ENCODE measurements at places on chromosomes 2 and 18. TPM values are rescaled to one million over a fixed set of nuclear protein-coding genes. Genes with fewer than 3 reads are reported as not detected.

- DNase-seq = no peak
- H3K27ac ChIP-seq = no peak overlapping the region
- no peaks in the 10 kb centered on the region for H3K36me3 ChIP-seq
- H3K4me3 ChIP-seq = no peak overlapping the region
- H3K27me3 ChIP-seq = 0 out of 2 replicates have a peak, but pooled peaks cover 2% of the 10 kb centered on the region
Measured at GRCh38 chr2:4168834-4169233, 465.5 kb downstream of the DCDC2C start.

DNA sequence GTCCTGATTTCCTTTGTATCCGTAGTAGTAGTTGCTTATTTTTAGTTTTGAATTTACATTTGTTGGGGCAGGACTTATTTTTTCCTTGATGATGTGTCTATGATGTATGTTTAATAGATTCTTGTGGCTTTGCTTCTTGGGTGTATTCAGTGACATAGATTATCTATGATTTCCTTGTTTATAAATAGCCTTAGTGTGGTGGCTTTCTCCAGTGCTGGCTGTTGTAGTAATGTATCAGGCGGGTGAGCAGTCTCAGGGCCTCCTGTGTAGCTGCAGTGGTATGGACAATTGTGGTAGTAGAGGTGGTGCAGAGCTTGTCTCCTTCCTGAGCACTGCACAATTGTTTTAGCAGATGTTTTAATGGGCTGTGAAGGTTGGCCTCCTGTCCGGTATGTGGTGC is 60.5 kb downstream of the SMCHD1 start:
- H3K4me1 ChIP-seq = no peaks in the 10 kb centered on the region
- peaks cover 68% of the 10 kb centered on the region for H3K36me3 ChIP-seq
- DNase-seq = no peak
- H3K4me3 ChIP-seq = no peak overlapping the region

DNA sequence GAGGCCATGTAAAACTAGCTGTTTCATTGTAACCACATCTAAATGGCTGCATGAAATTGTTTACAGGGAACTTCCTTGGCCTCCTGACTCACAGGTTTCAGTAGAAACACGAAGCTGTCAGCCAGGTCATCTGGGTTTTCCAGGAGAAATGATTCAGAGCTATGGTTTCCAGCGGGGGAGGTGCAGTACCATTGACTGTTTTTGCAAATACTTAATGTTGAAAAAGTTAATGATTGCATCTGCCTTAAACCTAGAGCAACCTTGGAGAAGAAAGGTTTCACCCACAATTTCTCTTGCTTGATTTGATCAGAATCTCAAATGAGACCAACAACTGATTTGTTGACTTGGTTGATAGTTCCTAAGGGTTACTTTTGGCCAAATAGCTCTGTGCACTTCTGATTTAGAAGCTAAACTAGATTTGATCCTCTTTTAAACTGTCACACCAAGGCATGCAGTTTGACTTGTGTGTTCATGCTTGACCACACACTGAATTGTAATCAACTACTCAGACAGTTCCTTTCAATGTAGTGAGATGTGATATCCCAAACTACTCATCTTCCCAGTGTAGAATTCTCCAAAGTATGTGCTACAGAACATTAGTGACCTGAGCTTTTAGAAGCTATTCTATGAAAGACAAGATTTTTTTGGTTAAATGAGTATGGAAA is 193.5 kb upstream of the CHST9 start:
- no peaks in the 10 kb centered on the region for H3K27me3 ChIP-seq
- peak overlapping the region; percentile 13 for H3K27ac ChIP-seq
- DNase-seq = peak; percentile 28
- peaks cover 18% of the 10 kb centered on the region for H3K4me1 ChIP-seq

The CIB4 gene
- total RNA-seq = not detected

GRCh38 chr2:234796045-234796591 is 155.7 kb upstream of the SH3BP4 start:
- no peak overlapping the region for H3K27ac ChIP-seq
- DNase-seq = no peak
- H3K4me1 ChIP-seq = peaks cover 17% of the 10 kb centered on the region
- no peaks in the 10 kb centered on the region for H3K36me3 ChIP-seq
- H3K4me3 ChIP-seq = no peak overlapping the region

DNA sequence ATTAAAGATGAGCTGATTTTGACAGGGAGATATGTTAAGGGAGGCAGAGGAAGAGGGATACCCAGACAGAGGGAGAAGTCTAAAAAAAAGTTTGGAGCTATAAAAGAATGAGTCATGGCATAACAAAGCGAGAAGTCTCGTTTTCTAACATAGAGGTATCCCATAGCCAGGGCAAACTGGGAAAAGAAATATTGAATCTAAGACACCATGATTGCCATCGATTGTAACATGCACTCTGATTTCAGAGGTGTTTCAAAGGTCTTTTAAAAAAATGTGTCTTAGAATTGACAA is 110.7 kb downstream of the MDH1 start:
- H3K4me3 ChIP-seq = no peak overlapping the region
- H3K36me3 ChIP-seq = no peaks in the 10 kb centered on the region
- H3K4me1 ChIP-seq = peaks cover 19% of the 10 kb centered on the region
- peak overlapping the region; percentile 44 for H3K27ac ChIP-seq
- no peak for DNase-seq
- no peaks in the 10 kb centered on the region for H3K27me3 ChIP-seq
